Activated CD4-positive, alpha-beta T cell treated with anti-CD3 and anti-CD28 coated beads, Interleukin-2, amount 10 ng/mL, durations not matched to agents 7 days and 5 days (primary cell): ENCODE measurements at places on chromosomes 4 and X. TPM values are rescaled to one million over a fixed set of nuclear protein-coding genes. Genes with fewer than 3 reads are reported as not detected.
A peak's percentile ranks its signal among the peaks of the same experiment; 100 is the strongest.

DNA sequence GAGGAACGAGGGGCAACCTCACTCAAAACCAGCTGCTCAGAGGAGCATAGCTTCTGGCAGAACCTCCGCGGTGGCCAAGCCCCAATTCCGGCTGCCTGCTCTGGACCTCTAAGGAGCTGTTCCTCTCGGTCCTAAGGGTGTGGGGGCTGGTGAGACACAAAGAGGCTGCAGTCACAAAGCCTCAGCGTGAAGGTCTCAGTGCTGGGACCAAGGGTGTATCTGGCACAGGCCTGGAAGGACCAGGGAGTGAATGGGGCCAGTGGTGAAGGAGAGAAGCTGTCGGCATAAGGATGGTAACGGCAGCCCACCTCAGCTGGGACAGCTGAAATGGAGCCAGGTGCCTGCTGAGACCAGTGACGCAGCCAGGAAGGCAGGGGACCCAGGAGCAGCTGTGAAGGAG lies 5.3 kb downstream of the PDE6B start:
- H3K4me1 ChIP-seq, result no peaks in the 10 kb centered on the region
- H3K4me3 ChIP-seq, result no peak overlapping the region
- DNase-seq, result no peak
- H3K36me3 ChIP-seq, result no peaks in the 10 kb centered on the region

The HSFX2 gene
- total RNA-seq, result 0.35 TPM

The S100P gene
- 7.2 TPM for total RNA-seq

The SPATA4 gene
- not detected for total RNA-seq

DNA sequence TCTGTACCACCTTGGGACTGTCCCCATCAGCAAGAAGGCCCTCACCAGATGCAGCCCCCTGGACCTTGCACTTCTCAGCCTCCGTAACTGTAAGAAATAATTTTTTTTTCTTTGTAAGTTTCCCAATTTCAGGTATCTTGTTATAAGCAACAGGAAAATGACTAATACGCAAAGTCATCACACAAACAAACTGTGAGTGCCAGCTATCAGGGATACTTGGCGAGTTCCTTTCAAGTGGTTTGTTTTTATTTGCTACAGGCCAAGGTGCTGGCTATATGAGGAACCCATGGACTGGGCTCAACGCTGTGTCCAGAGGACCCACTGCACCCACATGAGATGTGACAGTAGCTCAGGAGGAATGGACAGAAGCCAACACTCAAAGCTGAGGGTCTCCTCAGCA lies 11.5 kb upstream of the GPM6B start:
- no peaks in the 10 kb centered on the region for H3K36me3 ChIP-seq
- no peak for DNase-seq
- H3K4me3 ChIP-seq, result no peak overlapping the region
- no peaks in the 10 kb centered on the region for H3K4me1 ChIP-seq
- no peak overlapping the region for H3K27ac ChIP-seq

DNA sequence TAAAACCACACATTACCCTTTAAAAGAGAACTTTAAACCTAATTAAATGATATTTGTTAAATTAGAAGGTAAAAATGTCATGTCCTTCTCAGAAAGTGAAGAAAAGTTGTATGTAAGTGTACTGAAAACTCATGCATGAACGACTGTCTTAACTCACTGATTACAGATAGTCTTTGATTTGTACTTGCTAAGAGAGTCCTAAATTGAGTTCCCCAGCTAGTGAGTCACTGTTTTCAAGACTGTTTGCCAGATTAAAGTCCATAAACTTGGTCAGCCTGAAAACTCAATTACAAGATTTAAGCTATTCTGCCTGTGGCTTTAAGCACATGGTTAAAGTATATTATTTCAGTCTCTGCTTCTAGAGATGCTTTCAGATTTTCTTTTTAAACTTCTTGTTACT lies 124.9 kb upstream of the ZCCHC13 start:
- no peaks in the 10 kb centered on the region for H3K4me1 ChIP-seq
- DNase-seq, result no peak
- no peaks in the 10 kb centered on the region for H3K36me3 ChIP-seq
- no peak overlapping the region for H3K4me3 ChIP-seq
- H3K27ac ChIP-seq, result no peak overlapping the region

- no peaks in the 10 kb centered on the region for H3K36me3 ChIP-seq
- no peak overlapping the region for H3K27ac ChIP-seq
- no peak overlapping the region for H3K4me3 ChIP-seq
- no peaks in the 10 kb centered on the region for H3K4me1 ChIP-seq
- peaks cover 36% of the 10 kb centered on the region for H3K27me3 ChIP-seq
- DNase-seq, result no peak
Observed at GRCh38 chr4:169256101-169256612, 14.6 kb downstream of the SH3RF1 start.

DNA sequence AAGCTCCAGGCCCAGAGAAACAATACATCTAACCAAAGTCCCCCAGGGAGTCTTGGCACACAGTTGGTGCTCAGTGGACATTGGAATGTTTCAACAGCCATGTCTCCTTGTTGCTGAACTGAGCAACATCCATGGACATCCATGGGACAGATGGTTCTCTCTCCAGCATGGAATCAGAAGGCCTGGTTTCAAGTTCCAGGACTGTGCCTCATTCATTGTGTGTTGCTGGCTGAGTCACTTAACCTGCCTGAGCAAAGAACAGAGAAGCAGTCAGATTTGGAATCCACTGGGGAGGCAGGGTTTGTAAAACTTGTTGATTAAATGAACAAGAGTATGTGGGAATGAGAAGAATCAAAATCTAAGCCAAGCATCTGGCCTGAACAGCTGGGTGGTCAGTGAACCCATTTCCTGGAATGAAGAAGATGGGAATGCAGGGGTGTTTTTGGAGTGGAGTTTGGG lies 147.9 kb downstream of the CHIC2 start:
- peaks cover 11% of the 10 kb centered on the region for H3K27me3 ChIP-seq
- H3K27ac ChIP-seq, result no peak overlapping the region
- no peak overlapping the region for H3K4me3 ChIP-seq
- no peak for DNase-seq

The PFKFB1 gene
- total RNA-seq, result 0.64 TPM

- no peaks in the 10 kb centered on the region for H3K27me3 ChIP-seq
- H3K4me3 ChIP-seq, result no peak overlapping the region
- no peaks in the 10 kb centered on the region for H3K36me3 ChIP-seq
Observed at GRCh38 chrX:23524467-23524866, 142.8 kb upstream of the PRDX4 start.

The DCAF12L2 gene
- total RNA-seq, result not detected

DNA sequence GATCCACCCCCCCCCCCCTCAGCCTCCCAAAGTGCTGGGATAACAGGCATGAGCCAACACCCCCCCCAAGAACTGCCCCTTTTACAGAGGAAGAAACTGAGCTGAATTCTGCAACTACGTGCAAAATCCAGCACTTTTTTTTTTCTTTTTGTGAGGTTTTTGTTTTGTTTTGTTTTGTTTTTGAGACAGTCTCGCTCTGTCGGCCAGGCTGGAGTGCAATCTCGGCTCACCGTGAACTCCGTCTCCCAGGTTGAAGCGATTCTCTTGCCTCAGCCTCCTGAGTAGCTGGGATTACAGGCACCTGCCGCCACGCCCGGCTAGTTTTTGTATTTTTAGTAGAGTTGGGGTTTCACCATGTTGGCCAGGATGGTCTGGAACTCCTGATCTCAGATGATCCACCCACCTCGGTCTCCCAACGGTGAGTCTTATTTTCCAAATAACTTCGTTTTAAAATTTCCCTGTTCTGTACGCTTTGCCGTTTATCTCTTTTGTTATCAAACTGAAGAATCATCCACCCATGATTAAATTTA lies 4.9 kb downstream of the CRLF2 start:
- H3K4me1 ChIP-seq, result peaks cover 50% of the 10 kb centered on the region
- peak overlapping the region; percentile 53 for H3K4me3 ChIP-seq
- peak overlapping the region; percentile 64 for H3K27ac ChIP-seq
- DNase-seq, result no peak
- peaks cover 4% of the 10 kb centered on the region for H3K27me3 ChIP-seq

- no peak for DNase-seq
- no peaks in the 10 kb centered on the region for H3K4me1 ChIP-seq
- H3K4me3 ChIP-seq, result no peak overlapping the region
- no peaks in the 10 kb centered on the region for H3K27me3 ChIP-seq
- no peak overlapping the region for H3K27ac ChIP-seq
- no peaks in the 10 kb centered on the region for H3K36me3 ChIP-seq
Observed at GRCh38 chr4:66606908-66607307, 936.6 kb upstream of the EPHA5 start.

The STARD8 gene
- total RNA-seq, result 0.06 TPM

GRCh38 chr4:85979276-85979675 lies 380.6 kb downstream of the MAPK10 start:
- H3K27me3 ChIP-seq, result no peaks in the 10 kb centered on the region
- no peak overlapping the region for H3K4me3 ChIP-seq
- H3K36me3 ChIP-seq, result no peaks in the 10 kb centered on the region
- DNase-seq, result no peak

GRCh38 chr4:109156356-109156755 lies 146.1 kb downstream of the COL25A1 start:
- no peaks in the 10 kb centered on the region for H3K36me3 ChIP-seq
- H3K4me3 ChIP-seq, result no peak overlapping the region
- H3K4me1 ChIP-seq, result no peaks in the 10 kb centered on the region
- peaks cover 28% of the 10 kb centered on the region for H3K27me3 ChIP-seq
- no peak overlapping the region for H3K27ac ChIP-seq

DNA sequence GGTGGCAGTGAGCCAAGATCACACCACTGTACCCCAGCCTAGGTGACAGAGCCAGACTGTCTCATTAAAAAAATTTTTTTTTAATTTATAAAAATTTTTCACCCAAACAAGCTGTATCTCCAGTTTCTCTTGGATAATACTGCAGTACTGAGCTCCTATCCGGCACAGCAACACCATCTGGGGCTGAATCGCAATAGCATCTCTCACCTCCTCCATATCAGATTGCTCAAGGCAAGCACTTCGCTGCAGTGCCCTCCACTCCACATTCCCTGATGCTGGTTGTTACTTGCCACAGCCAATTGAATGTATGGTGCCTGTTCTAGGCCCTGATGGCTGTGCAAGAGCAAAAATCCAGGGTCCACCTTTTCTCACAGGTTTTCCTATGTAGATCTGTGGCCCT lies 69.3 kb upstream of the FAM241A start:
- H3K27me3 ChIP-seq, result peaks cover 21% of the 10 kb centered on the region
- DNase-seq, result no peak
- no peak overlapping the region for H3K4me3 ChIP-seq
- H3K4me1 ChIP-seq, result no peaks in the 10 kb centered on the region
- no peaks in the 10 kb centered on the region for H3K36me3 ChIP-seq

GRCh38 chrX:40504801-40505605 lies 75.8 kb upstream of the ATP6AP2 start:
- H3K36me3 ChIP-seq, result no peaks in the 10 kb centered on the region
- no peak for DNase-seq
- H3K27me3 ChIP-seq, result no peaks in the 10 kb centered on the region
- no peaks in the 10 kb centered on the region for H3K4me1 ChIP-seq

DNA sequence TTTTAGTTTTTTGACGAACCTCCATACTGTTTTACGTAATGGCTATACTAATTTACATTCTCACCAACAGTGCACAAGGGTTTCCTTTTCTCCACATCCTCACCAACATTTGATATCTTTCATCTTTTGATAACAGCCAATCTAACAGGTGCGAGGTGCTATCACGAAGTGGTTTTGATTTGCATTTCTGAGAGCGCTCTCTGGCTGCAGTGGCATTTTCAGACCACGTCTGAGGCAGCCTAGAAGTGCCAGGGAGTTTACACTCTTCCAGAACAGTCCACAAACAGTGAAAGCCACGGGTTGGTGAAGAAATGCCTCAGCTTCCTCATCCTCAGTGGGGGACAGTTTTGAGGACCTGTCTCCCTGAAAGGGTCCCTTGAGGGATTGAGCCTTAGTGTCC lies 471.0 kb downstream of the BCOR start:
- H3K27ac ChIP-seq, result no peak overlapping the region
- H3K36me3 ChIP-seq, result no peaks in the 10 kb centered on the region
- H3K4me3 ChIP-seq, result no peak overlapping the region

DNA sequence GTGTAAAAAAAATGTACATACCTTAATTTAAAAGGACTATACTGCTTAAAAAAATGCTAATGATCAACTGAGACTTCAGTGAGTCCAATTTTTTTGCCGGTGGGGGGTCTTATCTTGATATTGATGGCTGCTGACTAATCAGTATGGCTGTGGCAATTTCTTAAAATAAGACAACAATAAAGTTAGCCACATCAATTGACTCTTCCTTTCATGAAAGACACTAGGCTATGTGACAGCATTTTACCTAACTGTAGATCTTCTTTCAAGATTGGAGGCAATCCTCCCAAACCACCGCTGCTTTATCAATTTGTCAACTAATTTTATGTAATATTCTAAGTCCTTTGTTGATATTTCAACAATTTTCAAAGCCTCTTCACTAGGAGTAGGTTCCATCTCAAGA lies 116.1 kb downstream of the FBXW7 start:
- no peak overlapping the region for H3K4me3 ChIP-seq
- no peaks in the 10 kb centered on the region for H3K27me3 ChIP-seq
- no peak for DNase-seq
- H3K27ac ChIP-seq, result no peak overlapping the region

The PDE6B gene
- 15.9 TPM for total RNA-seq

GRCh38 chr4:149161247-149161646 lies 654.4 kb downstream of the IQCM start:
- no peak overlapping the region for H3K27ac ChIP-seq
- DNase-seq, result no peak
- H3K4me3 ChIP-seq, result no peak overlapping the region

The NUDT10 gene
- total RNA-seq, result 0.25 TPM
